Type B pancreatic cell (in vitro differentiated cells): ENCODE measurements at places on chromosomes 2 and 18. TPM values are rescaled to one million over a fixed set of nuclear protein-coding genes. Genes with fewer than 3 reads are reported as not detected.
A peak's percentile ranks its signal among the peaks of the same experiment; 100 is the strongest.

The TMEM169 gene
- 2.1 and 5.1 TPM in 2 replicates for total RNA-seq

DNA sequence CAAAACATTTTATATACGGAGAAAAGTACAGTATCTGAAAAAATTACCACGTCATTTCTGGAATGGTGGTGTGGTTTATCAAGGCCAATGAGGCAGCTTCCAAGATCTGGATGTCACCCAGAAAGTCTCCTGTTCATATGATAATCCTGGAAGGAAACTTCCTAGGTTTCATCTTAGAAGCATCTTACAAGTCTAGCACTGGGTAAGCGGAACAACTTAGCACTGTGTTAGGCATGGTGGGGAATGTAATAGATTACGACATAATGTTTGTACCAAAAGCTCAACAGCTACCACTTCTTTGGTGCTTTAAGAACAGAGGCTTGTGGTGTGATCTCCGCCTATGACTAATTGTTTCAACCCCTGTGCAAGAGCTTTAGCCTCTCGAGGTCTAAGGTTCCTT, 63.1 kb upstream of the LYPD1 start:
- no peak for DNase-seq
- no peak overlapping the region for H3K27ac ChIP-seq
- H3K4me3 ChIP-seq: no peak overlapping the region
- no peaks in the 10 kb centered on the region for H3K27me3 ChIP-seq
- H3K36me3 ChIP-seq: no peaks in the 10 kb centered on the region

GRCh38 chr2:240369801-240370585, 65.5 kb upstream of the GPC1 start:
- no peak overlapping the region for H3K4me3 ChIP-seq
- peaks cover 4% of the 10 kb centered on the region for H3K4me1 ChIP-seq
- no peak overlapping the region for H3K27ac ChIP-seq
- H3K27me3 ChIP-seq: no peaks in the 10 kb centered on the region

DNA sequence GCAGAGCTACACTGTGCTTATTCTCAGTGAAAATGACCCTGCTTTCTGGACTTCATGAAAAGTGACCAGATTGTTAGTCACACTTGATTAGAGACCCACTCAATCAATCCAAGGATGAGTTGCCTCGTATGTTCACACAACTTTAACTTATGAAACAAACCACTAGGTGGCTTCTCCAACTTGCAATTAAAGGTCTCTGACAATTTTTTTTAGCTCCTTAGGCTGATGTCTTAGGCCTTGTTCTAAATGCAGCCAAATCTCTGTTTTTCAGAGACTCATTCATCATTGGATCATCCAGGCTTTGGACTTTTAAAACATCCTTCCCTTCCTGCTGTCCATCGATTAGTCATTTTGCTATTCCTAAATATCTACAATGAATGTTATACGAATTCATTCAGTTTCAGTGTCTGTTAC, 63.4 kb downstream of the MREG start:
- H3K27ac ChIP-seq: no peak overlapping the region
- no peak for DNase-seq
- peaks cover 5% of the 10 kb centered on the region for H3K4me1 ChIP-seq
- peaks cover 11% of the 10 kb centered on the region for H3K36me3 ChIP-seq

The MAL gene
- 205 and 250 TPM in 2 replicates for total RNA-seq

The UGT1A10 gene
- total RNA-seq: not detected in 2 replicates

DNA sequence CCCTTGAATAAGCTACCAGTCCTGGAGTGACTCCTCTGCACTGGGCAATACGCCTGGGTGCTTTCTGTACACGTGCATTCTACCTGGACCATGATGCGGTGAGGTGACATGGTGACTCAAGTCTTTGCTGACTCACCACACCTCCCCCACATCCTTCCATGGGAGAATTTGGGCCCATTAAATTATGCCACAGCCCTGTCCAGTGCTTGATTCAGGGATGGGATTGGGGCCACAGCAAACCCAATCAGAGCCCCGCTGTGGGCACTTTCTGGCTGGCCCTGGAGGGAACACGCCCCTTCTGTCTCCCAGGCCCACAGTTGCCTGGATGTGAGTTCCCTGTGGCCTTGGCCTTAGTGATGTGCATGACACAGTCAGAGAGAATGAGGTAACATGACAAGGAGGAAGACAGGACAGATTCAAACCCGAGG, 86.9 kb downstream of the LRRC30 start:
- no peak for DNase-seq
- H3K4me1 ChIP-seq: peaks cover 3% of the 10 kb centered on the region
- H3K36me3 ChIP-seq: no peaks in the 10 kb centered on the region
- H3K27ac ChIP-seq: no peak overlapping the region

DNA sequence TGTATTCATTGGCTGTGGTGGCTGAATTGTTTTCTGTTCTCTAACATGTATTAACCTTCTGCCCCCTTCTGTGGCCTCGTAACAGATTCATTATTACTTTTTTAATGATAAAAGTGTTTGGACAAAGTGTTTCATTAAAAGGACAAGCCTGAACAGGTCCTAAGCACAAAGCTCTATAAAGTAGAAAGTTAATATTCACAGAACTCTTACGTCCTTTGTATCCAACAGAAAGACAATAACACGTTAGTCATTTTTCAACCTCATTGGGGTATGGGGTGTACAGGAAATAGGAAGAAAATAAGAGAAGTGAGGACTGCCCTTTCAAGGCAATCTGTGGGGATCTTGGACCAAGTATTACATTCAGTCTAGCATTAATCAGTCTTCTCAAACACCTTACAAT, 105.5 kb upstream of the RGPD4 start:
- H3K4me3 ChIP-seq: no peak overlapping the region
- H3K27me3 ChIP-seq: peaks cover 15% of the 10 kb centered on the region
- H3K27ac ChIP-seq: peak overlapping the region; percentile 15
- DNase-seq: no peak

The SMAD7 gene
- 17.8 and 30.9 TPM in 2 replicates for total RNA-seq

The CCDC121 gene
- 5.5 and 5.6 TPM in 2 replicates for total RNA-seq

- no peak overlapping the region for H3K4me3 ChIP-seq
- no peaks in the 10 kb centered on the region for H3K4me1 ChIP-seq
- DNase-seq: no peak
- peaks cover 3% of the 10 kb centered on the region for H3K36me3 ChIP-seq
- H3K27ac ChIP-seq: no peak overlapping the region
Observed at GRCh38 chr18:518081-518480, 17.6 kb upstream of the COLEC12 start.

- H3K4me1 ChIP-seq: peaks cover 5% of the 10 kb centered on the region
- no peaks in the 10 kb centered on the region for H3K36me3 ChIP-seq
- H3K27me3 ChIP-seq: peaks cover 40% of the 10 kb centered on the region
Observed at GRCh38 chr2:237475704-237476141, 11.3 kb upstream of the MLPH start.

- no peaks in the 10 kb centered on the region for H3K4me1 ChIP-seq
- no peak for DNase-seq
- H3K36me3 ChIP-seq: no peaks in the 10 kb centered on the region
- H3K27ac ChIP-seq: no peak overlapping the region
Observed at GRCh38 chr18:7341581-7342337, 110.9 kb downstream of the LRRC30 start.

GRCh38 chr2:200735061-200735460, 76.6 kb upstream of the BZW1 start:
- no peak overlapping the region for H3K27ac ChIP-seq
- peaks cover 19% of the 10 kb centered on the region for H3K4me1 ChIP-seq
- DNase-seq: no peak
- peaks cover 31% of the 10 kb centered on the region for H3K27me3 ChIP-seq
- no peak overlapping the region for H3K4me3 ChIP-seq
- no peaks in the 10 kb centered on the region for H3K36me3 ChIP-seq

The TRIM43 gene
- total RNA-seq: not detected in 2 replicates

- H3K27me3 ChIP-seq: no peaks in the 10 kb centered on the region
- peaks cover 20% of the 10 kb centered on the region for H3K4me1 ChIP-seq
- DNase-seq: no peak
- H3K4me3 ChIP-seq: peak overlapping the region; percentile 98
- H3K36me3 ChIP-seq: no peaks in the 10 kb centered on the region
Observed at GRCh38 chr2:176001281-176001915, 669 bp downstream of the LNPK start.

The WIPF1 gene
- total RNA-seq: 7.0 and 19.2 TPM in 2 replicates

The BOLL gene
- total RNA-seq: not detected in 2 replicates

DNA sequence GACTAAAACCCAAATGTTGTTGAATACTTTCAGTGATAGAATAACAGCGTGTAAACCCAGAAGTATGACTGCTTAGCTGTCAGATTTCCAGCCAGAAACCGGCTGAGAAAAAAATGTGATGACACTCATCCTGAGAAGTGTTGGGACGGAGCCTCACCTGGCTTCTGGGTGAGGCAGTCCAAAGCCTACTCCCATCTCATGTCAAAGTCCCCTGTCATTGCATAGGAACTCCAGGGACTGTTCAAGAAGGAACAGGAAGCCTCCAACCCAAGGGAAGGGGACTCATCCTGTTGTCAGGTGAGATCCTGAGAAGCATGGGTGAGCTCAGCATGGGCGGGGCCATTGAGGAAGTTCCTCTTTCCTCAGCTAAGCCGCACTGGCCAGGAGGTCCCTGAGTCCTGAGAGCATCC, 11.3 kb upstream of the CHRNA1 start:
- H3K36me3 ChIP-seq: no peaks in the 10 kb centered on the region
- DNase-seq: no peak
- H3K4me1 ChIP-seq: peaks cover 45% of the 10 kb centered on the region
- peaks cover 7% of the 10 kb centered on the region for H3K27me3 ChIP-seq

- no peaks in the 10 kb centered on the region for H3K36me3 ChIP-seq
- no peak overlapping the region for H3K27ac ChIP-seq
- H3K4me1 ChIP-seq: peaks cover 9% of the 10 kb centered on the region
- no peak for DNase-seq
- H3K4me3 ChIP-seq: no peak overlapping the region
Observed at GRCh38 chr2:147628971-147629421, 215.8 kb upstream of the ACVR2A start.

The HMSD gene
- total RNA-seq: 1.6 and 4.5 TPM in 2 replicates

- no peak overlapping the region for H3K4me3 ChIP-seq
- peaks cover 5% of the 10 kb centered on the region for H3K27me3 ChIP-seq
- no peaks in the 10 kb centered on the region for H3K36me3 ChIP-seq
- H3K27ac ChIP-seq: no peak overlapping the region
- DNase-seq: no peak
- no peaks in the 10 kb centered on the region for H3K4me1 ChIP-seq
Observed at GRCh38 chr2:56531668-56532420, 348.1 kb downstream of the CCDC85A start.

The BOK gene
- 41.5 and 108 TPM in 2 replicates for total RNA-seq

- H3K36me3 ChIP-seq: no peaks in the 10 kb centered on the region
- peaks cover 4% of the 10 kb centered on the region for H3K27me3 ChIP-seq
- H3K4me3 ChIP-seq: no peak overlapping the region
- DNase-seq: no peak
- H3K4me1 ChIP-seq: peaks cover 26% of the 10 kb centered on the region
Observed at GRCh38 chr2:20488782-20489181, 41.9 kb downstream of the RHOB start.

The PROM2 gene
- total RNA-seq: 18.5 and 31.5 TPM in 2 replicates

The TMEM18 gene
- 22.8 and 27.4 TPM in 2 replicates for total RNA-seq

The SALL3 gene
- total RNA-seq: 0.21 and 14.6 TPM in 2 replicates

GRCh38 chr2:55391155-55391554, 28.5 kb downstream of the CCDC88A start:
- no peaks in the 10 kb centered on the region for H3K27me3 ChIP-seq
- DNase-seq: no peak
- H3K36me3 ChIP-seq: peaks cover 12% of the 10 kb centered on the region
- no peak overlapping the region for H3K4me3 ChIP-seq
- H3K4me1 ChIP-seq: peaks cover 3% of the 10 kb centered on the region
